Fibroblast of pulmonary artery (primary cell): ENCODE measurements at places on chromosomes 13 and 19.
A peak's percentile ranks its signal among the peaks of the same experiment; 100 is the strongest.

GRCh38 chr13:20126541-20127261 is 34.2 kb downstream of the GJA3 start:
- no peak for DNase-seq

GRCh38 chr19:5096536-5096935 is 127.6 kb downstream of the KDM4B start:
- no peak for DNase-seq

DNA sequence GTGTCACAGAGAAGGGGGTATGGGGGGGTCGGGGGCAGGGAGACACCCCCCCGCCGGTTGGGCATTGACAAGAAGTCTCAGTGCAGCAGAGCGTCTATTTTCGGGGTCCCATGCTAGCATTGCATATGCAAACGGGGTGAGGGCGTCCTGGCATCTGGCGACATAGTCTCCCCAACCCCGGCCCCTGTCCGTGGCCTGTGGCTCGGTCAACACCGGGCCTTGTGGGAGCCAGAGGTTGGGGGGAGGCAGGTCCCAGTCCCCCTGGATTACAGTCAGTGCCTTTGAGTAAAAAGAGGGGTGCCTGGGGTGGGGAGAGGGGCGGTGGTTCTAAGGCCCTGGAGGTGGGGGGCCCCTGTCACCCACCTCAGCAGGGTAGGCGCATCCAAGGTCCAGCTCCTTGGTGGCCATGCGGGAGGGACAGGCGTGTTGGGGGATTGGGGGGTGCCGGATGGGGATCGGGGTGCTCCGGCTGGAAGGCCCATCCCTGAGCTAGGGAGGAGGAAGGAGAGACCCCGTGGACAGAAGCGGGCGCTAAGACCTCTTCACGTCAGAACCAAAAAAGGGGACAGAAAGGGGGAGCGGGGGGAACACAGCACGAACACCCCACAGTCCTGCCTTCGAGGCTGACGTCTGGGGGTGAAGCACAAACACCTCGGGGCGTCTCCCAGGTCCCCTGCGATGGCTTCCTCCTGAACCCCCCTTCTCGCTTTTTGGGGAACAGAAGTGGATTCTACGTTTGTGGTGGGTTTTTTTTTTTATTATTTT is 20.9 kb downstream of the ZBTB7A start:
- DNase-seq = no peak

- DNase-seq = peak; percentile 84
Observed at GRCh38 chr19:35066691-35067563, 25.4 kb downstream of the HPN start.

- no peak for DNase-seq
Observed at GRCh38 chr19:37706052-37706605, 13.4 kb downstream of the ZNF607 start.

- DNase-seq = no peak
Observed at GRCh38 chr19:5134691-5135090, 165.8 kb downstream of the KDM4B start.

- no peak for DNase-seq
Observed at GRCh38 chr13:43676320-43676719, 110.5 kb downstream of the ENOX1 start.

DNA sequence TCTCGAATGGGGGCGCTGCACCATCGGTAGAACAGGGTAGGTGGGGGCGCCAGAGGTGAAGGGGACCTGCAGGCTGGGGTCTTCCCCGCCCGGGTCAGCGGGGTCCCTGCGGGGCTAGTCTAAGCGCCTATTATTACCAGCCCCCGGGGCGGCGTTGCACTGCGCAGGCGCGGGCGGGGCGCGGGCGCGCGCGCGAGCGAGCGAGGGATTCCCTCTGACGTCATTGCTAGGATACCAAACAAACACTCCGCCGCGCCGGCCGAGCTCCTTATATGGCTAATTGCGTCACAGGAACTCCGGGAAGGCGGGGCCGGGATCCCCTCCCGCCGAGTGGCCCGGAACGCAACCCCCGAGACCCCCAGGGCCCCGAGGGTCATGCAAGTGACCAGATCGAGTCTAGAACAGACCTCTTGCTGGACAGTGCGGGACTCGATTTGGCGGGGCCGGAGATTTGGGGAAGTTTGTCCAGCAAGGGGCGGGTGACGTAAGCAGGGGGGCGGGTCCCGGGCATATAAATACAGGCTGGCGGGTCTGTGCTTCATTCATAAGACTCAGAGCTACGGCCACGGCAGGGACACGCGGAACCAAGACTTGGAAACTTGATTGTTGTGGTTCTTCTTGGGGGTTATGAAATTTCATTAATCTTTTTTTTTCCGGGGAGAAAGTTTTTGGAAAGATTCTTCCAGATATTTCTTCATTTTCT is at the start of gene FOSB:
TSS of gene FOSB (plus strand) at position 541 of the 703 bp plus-strand sequence. CDS start 591 bp downstream, outside the sequence.
- DNase-seq = peak; percentile 97

- peak; percentile 36 for DNase-seq
Observed at GRCh38 chr13:70623239-70623638, 515.0 kb upstream of the KLHL1 start.

DNA sequence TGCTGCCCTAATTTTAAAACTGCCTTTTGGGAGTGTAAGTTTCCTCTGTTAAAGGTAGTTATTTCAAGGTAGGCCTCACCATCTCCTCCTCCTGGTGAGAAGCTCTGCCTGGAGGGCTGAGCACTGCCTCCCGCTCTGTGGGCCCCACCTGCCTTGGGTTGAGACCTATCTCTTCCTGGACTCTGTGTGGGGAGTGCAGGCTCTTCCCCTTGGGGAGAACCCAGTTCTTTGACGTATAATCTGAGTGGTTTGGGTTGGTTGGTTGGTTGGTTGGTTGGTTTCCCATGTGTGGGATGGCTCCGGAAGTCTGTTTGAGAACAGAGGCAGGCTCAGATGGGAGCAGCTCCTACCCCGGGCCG is 39.1 kb downstream of the ACTN4 start:
- DNase-seq = no peak
